ENCODE measurements at places on chromosomes 3 and 15.

DNA sequence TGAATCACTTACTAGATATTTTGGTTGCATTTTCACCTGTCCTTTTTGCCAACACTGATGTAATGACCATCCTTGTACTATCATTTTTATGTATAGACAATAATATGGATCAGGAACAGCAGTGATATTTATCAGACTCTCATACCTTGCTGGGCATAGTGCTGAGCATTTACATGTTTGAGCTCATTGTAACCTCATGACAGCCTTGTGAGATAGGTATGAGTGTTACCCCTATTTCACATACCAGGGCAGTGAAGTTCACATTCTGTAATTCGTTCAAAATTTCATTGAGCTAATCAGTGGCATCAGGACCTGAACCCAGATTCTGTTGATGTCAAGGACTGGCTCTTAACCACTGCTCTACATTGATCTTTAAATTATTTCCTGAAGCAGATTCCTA lies 221.5 kb upstream of the TBL1XR1 start:
- no peak for DNase-seq

DNA sequence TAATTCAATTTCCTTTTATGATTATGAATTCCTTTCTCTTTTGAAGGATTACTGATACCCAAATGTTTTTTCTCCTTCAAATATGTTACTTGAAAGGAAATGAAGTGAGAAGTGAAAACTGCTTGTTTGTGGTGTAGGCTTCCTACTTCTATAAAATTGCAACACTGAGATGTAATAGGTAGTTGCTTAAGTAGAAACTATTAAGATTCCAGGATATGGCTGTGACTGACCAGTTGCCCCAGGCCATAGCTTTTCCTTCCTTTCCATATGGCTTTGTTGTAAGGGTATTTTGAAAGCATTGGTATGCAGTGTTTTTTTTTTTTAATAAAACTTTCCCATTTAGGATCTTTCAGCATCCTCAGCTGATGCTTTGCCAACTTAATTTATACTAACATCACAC lies 28.5 kb downstream of the DNAJC13 start:
- no peak for DNase-seq

GRCh38 chr15:71752604-71753289 lies 57.6 kb upstream of the NR2E3 start:
- no peak for DNase-seq

GRCh38 chr15:68200016-68200861 lies 4.9 kb downstream of the CALML4 start:
- DNase-seq: no peak

GRCh38 chr3:176359211-176359610 lies 838.1 kb downstream of the TBL1XR1 start:
- no peak for DNase-seq

GRCh38 chr3:69823743-69824142 lies 84.5 kb downstream of the MITF start:
- no peak for DNase-seq

- DNase-seq: no peak
Measured at GRCh38 chr15:69666921-69667811, 214.5 kb downstream of the RPLP1 start.

DNA sequence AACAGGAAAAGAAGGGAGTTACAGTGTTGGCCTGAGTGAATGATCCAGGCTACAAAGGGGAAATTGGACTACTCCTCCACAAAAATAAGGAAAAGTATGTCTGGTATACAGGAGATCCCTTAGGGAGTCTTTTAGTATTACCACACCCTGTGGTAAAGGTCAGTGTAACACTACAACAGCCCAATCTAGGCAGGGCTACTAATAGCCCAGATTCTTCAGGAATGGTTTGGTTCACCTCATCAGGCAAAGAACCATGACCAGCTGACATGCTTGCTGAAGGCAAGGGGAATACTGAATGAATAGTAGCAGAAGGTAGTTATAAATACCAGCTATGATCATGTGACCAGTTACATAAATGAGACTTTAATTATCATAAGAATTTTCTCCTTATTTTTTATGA lies 372.6 kb upstream of the ATP11B start:
- no peak for DNase-seq

GRCh38 chr3:184647405-184647936 lies 64.4 kb downstream of the MAGEF1 start:
- DNase-seq: no peak

DNA sequence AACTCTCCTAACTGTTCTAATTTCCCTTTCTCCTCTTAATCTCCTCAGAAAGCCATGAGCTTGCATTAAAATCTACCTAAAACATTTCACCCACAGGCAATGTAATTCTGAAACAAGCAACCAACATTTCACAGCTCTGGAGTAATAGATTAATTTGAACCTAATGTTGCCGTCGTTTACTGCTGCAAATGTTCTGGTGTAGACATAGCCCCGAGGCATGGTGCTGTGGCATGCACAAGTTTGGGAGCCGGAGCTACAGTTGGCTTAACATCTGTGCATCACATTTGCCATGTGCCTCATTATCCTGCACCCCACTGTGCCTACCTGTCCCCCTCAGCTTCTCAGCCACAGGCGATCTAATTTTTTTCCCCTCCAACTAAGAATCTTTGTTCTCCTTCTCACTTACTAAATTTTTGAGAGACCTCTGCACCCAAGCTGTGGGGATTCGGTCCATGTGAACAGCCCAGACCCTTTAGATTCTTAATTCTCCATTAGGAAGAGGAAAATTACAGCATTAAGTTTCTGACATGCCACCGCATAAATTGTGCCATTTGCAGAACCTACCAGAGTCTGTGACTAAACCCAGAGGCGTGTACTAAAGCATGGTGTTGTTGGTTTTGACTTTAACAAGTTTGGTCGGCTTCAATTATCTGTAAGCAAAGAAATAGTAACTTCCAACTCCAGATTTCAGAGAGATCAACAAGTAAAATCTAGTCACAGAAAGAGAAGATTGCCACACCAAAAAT lies 419.2 kb downstream of the MECOM start:
- DNase-seq: no peak

GRCh38 chr3:183485093-183485492 lies 56.7 kb upstream of the MCF2L2 start:
- no peak for DNase-seq

DNA sequence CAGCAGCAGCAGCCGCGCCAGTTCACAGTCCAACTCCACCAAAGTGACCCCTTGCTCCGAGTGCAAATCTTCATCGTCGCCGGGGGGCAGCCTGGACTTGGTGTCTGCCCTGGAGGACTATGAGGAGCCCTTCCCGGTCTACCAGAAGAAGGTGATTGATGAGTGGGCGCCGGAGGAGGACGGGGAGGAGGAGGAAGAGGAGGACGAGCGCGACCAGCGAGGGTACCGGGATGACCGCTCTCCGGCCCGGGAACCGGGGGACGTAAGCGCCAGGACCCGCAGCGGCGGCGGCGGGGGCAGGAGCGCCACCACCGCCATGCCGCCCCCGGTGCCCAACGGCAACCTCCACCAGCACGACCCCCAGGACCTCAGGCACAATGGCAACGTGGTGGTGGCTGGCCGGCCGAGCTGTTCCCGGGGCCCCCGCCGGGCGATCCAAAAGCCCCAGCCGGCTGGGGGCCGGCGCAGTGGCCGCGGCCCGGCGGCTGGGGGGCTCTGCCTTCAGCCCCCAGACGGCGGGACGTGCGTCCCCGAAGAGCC lies 224.1 kb upstream of the IL12A start:
- DNase-seq: no peak
